ENCODE measurements at places on chromosomes 2 and 18.
A peak's percentile ranks its signal among the peaks of the same experiment; 100 is the strongest.

- DNase-seq, result no peak
Observed at GRCh38 chr18:10420561-10421352, 33.7 kb upstream of the APCDD1 start.

DNA sequence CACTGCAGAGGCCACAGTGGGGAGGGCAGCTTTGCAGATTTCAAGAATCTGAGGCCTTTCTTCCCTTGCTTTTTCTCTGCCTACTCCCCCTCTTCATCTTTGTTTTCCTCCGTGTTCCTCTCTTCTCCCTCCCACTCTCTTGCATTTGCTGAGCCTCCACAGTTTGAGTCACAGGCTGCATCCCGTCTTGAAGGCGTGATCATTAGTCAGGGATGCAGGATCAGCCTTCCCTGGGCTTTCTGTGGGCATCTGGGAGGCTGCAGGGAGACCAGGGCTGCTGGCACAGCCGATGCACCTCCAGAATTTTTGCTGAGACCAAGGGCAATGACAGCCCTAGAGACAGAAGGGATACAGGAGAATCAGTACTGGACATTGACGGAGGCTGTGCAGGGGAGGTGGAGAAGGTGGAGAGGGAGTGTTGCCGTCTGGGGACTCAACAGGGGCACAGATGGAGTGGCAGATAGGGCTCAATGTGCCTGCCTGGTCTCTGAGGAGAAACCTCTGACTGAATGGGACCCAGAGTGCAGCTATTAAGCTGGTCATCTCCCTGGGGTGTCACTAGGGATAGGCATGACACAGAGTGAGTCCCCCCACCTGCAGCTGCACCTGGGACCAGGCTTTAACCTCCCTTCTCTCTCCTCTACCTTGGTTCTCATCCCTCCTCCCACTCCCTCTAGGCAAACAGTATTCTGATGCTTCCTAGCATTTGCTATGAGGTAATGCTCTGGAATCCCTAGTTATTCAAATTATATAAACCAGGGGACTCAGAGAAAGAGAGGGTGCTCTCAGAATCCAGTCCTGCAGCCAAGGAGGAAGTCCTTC is 29.0 kb upstream of the DNAJC27 start:
- no peak for DNase-seq

- DNase-seq, result no peak
Observed at GRCh38 chr18:38895560-38895959, 1330.0 kb upstream of the CELF4 start.

DNA sequence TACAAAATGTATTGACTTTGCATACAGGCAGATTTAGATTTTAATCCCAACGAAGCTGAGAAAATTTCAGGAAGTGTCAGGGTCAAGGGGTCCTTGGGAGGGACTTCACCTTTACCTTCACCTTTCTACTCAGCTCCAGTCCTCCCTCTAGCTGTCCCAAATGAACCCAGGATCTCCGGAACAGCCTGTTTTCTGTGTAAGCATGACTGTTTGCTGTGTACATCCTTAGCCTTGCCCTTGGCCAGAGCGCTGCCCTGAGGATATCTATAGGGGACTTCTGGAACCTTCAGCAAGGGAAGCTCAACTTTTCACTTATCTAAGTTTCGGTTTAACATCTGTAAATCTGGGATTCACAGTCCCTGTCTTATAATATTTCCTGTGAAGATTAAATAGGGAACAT is 246.8 kb upstream of the ST6GAL2 start:
- DNase-seq, result no peak

GRCh38 chr2:138016351-138017087 is 52.2 kb downstream of the HNMT start:
- DNase-seq, result no peak

DNA sequence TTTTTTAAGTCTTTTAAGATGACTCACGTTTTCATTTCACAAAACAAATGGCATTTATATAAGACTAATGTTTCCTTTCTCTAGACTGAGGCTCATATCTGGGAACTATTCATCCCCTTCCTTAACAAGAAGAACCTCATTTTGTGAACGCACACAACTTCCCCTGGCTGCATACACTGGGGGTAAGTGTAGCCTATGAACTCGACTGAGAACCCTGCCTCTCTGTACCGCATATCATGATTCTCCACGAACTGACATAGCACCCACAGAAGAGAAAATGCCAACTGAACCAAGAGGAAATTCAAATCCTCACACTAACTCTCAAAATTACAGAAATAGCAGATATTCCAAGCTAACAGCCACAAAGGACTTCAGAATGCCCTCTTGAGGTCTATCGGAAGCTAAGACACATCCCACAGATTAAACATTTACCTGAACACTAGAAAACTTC is 236.7 kb downstream of the TCF4 start:
- DNase-seq, result no peak

DNA sequence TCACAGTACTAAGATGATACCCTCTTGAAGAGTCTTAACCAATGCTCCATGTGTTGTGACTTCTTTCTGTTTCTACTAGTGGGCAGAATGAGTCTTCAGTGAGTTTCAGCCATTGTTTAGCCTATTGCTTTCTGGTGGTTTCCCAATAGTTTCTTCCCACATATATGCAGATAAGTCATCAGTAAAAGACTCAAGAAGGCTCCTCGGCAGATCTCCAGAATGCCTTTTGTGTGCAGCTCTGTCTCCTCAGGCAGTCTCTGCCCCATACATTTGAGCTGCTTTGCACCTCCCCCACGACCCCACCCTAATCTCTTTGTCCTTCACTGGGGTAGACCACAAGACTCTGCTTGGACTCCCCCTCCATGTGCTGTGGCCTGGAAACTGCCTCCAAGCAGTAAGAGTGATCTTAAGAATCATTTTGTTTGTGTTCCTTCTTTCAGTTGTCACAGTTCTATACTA is 71.6 kb upstream of the CHRNA1 start:
- no peak for DNase-seq

DNA sequence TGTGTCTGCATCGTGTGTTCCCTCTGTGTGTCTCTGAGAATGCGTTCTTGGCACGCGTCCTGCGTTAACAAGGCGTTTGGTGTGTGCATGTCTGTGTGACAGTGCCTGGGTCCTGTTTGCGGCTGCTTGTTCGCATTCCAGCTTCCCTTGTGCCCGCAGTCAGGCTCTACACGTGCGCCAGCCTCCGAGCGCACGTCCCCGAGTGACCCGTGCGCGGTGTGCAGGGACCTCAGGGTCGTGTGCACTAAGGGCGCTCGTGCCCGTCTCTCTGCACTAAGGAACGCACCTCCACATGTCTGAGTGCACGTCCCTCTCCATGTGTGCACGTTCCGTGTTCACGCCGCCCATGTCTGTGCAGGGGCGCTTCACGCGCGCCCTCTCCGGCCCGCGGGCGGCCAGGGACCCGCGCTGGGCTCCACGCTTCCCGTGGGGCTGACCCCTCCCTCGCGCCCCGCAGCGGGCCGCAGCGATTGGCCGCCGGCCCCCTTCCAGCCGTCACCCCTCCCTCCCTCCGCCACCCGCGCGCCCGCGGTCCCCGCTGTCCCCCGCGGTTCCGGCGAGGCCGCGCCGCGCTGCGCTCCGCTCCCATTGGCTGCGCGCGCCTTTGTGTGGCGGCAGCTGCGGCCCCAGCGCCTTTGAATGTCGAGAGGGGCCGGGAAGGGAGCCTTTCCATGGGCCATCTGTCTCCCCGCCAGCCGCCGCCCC is 229.4 kb downstream of the HAUS1 start:
- no peak for DNase-seq

DNA sequence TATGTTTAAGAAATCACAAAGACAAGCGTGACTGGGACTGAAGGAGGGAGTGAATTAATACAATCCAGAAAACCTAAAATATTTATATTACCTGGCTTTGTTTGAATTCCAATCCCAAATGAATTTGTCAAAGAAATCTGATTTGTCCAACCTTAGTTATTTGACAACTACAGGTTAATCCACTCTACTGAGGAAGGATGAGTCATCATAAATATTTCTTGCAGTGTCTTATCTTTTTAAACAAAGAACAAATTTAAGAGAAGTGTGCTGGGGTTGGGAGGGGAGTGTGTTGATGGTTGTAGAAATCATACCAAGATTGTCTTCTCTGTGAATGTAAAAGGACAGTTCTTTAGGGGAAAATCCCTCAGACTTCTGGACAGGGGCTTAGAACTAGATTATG is 1106.3 kb upstream of the SLC39A10 start:
- DNase-seq, result no peak

DNA sequence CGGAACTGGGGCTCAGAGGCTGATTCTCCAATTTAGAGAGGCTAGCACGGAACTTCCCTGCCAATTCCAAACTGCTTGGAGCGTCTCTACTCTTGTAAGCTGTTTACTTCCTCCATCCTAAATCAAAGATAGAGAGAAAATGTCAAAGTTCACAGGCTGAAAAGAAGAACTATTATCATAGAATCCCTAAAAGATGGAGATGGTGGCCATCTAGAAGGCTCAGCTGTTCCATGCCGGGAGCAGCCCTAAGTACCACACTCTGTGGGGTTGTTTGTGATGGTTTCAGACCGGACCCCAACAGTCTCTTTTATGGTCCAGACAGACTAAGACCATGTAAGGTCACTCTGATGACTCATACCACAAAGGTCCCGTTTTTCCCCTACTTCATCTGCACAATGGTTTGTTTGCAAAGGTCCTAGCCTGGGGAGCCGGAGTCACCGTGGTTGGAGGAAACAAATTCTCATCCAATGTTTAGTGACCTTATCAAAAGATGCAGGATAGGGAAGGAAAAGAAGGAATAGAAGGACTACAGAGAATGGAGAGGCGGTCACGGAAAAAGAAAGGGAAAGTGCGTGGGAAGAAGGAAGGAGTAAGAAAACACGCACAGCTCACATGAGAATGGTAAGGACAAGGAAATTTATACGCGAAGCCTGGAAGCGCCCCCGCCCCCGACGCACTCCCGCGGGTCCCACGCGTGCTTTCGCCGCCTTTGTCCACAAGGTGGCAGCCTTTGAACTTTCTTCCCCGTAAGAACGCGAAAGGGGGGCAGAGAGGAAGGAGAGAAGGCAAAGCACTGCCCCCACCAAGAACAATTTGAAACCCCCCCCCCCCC is 453 bp upstream of the ANTXR1 start:
- no peak for DNase-seq

DNA sequence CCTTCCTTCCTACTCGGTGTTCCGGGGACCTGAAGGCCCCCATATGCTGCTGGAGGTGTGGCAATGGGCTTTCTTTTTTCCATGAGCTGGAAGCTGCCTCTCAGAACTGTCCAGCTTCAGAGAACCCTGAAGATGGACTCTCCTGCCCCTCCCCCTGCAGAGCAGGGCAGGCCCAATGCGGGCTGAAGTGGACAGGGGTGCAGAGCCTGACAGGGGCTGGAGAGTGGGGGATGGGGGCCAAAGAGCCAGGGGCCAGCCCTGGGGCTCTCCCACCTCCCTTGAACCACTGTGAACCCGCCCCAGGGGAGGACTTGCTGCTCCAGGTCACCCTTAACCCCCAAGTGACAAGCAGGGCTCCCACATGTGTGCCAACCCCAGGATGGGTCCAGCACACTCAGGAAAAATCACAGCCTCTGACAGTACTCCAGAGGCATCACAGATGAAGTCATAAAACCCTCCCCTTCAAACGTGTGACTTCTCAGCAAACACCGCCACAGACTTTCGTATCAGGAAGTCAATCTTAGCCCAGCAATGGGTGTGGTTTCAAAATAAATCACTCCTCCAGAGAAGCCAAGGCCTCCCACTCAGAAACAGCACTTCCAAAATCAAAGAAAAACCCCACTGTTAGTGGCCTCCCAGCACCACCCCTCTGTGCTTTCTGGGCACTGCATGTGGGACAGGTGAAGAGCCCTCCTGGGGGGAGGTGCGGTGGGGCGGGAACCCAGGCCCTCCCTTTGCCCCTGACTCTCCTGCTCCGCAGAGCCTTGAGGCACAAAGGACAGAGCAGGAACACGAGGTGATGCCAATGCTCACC is 135.8 kb downstream of the HDAC4 start:
- no peak for DNase-seq

GRCh38 chr2:109017017-109017416 is 28.0 kb upstream of the EDAR start:
- DNase-seq, result no peak

DNA sequence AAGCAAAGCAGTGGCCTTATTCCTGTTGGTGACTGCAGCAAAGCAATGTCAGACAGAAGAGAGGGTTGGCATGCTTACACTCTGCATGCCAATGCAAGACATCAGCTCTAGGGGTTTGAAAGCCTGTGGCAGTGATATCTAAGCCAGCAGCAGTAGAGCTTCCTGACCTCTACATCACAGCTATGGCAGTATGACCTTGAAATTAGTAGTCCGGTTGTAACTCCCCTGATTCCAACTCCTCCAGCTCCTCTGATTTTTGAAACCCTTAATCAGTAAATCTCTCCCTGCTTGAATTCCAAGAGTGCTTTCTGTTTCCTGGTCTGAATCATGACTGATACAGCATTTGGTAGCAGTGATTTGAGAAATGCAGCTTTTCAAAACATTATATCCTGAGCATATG is 60.0 kb upstream of the LRP1B start:
- no peak for DNase-seq

DNA sequence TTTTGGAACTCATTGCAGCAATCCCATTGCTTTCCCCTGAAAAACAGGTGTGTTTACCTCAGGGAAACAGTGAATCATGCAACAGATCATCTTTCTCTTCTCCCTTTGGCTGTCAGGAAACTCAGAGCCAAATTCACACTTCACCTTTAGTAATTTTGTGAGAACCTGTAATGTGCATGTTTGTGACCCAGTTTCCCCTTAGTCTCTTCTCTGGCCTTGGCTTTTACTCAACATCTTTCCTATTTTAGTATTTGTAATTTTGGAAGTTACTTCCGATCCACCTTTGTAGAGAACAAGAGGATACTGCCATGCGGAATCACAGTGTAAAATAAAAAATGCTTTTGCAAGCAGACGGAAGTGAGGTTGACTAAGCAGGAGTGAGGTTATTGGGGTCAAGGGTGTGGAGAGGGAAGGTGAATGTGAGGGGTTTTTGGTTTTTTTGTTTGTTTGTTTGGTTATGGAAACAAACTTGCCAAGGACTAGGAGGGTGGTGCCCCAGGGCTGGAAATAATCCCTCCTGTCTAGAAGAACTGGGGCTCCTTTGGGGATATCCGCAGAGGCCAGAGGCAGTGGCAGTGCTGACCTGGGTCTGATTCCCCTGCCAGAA is 14.0 kb downstream of the ASPRV1 start:
- no peak for DNase-seq

DNA sequence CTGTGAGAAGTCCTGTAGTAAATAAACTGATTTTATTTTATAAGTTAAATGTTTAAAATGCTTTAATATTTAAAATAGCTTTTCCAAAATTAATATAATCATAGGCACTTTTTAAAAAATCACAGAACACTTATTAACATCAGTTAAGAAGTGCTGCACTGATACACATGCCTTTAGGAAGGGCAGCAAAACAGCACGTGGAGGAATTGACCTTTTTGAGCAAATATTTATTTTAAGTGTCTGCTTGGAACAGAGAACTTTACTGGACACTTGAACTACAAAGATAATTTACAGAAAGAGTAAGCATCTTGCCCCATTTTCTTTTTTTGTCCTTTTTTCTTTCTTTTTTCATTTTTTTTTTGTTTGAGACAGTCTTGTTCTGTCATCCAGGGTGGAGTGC is 87.7 kb upstream of the NARS1 start:
- no peak for DNase-seq

- peak; percentile 59 for DNase-seq
Observed at GRCh38 chr2:239380831-239381708, 19.8 kb downstream of the HDAC4 start.

- DNase-seq, result no peak
Observed at GRCh38 chr2:26752656-26753055, 11.4 kb upstream of the SLC35F6 start.
